ENCODE measurements at places on chromosomes 11 and 22.

- no peak for DNase-seq
Measured at GRCh38 chr11:10322830-10323792, 18.2 kb downstream of the ADM start.

DNA sequence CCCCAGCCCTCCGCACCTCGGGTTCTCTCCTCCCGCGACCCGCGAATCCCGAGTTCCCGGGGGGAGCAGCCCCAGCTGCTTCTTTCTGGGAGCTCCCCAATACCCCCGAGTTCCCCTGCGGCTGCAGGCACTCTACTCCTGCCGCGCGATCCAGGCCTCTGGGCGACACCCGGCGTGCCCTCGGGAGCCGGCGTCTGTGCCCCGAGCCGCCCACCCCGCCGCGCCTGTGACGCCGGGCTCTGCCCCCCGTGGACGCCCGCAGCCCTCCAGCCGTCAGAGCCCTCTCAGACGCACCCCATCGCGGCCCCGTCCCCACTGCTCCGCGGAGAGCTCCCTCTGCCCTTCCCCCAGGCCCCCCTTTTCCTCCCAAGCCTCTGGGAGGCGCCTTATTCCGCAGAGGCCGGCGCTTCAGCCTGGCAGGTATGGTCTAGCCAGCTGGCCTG lies 422 bp downstream of the GLB1L2 start:
- no peak for DNase-seq

DNA sequence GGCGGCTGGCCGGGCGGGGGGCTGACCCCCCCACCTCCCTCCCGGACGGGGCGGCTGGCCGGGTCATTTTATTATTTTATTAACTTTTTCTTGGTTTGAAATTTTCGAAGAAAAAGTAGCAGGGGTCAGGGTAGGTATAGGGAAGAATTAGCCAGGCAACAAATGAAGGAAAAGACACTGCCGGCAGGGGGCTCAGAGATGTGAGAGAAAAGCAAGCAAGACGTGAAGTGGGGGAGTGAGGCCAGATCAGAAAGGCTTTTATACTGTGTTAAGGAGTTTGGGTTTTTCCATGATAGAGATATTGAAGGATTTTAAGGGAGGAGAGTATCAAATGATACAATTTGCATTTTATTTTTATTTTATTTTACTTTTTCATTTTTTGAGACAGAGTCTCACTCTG lies 19.0 kb downstream of the RNF214 start:
- DNase-seq, result no peak

DNA sequence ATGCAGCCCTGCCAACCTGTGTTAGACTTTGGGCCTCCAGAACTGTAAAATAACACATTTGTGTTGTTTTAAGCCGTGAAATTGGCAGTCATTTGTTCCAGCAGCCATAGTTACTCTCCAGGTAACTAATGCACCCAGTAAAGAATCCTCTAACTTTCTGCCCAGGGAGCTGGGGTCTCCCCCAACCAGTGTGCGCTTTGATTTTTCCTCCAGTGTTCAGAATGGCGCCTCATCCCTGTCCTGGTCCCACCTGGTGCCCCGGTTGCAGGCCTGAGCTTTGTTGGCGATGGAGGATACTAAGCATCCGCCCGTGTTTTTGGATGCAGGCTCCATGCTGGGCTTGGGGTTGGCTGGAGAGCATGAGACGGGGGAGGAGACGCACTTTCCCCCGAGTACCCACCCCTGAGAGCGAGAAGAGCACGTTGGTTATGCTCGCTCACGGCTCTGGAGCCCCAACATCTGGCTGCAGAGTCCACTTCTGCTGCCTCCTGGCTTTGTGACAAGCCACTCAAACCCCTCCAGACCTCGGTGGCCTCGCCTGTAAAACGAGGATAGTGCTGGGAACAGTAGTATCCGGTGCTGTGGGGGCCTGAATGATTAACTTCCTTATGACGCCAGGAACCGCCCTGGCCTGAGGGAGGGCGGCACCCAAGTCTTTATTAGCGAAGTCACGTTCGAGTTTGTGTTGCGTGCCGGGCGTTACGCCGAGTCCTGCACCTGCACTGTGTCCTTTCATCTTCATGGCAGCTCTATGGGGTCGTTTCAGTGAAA lies 25.8 kb downstream of the MRGPRD start:
- DNase-seq, result no peak

- no peak for DNase-seq
Measured at GRCh38 chr11:133215596-133216230, 316.6 kb downstream of the OPCML start.

DNA sequence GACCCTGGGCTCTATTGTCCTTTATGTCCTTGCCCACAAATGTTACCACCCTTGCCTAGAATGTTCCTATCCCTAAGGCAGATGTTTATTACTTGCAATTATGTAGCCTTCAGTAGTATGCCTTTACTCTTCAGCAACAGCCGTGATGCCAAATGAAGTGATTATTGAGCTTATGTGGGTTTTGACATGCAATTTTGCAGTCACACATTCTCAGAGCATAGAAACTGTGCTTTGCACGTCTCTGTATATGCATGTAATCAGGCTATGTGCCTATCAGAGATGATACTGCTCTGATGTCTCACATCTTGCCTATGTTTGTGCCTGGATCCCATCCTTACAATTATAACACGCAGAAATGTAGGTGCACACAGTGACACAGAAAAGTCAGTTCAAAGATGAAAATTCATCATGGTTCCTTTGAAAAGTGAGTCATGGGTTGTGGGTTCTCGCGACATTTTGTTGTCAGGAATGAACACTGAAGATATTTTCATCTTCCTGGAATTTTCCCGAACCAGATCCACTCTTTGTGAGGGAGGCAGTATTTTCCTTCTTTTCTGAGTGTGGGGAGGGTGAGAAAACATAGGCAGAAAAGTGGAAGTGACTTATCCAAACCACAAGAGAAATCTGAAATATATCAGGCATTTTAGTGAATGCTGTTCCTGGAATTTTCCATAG lies 81.1 kb downstream of the BMAL1 start:
- no peak for DNase-seq

Measured in naive thymus-derived CD4-positive, alpha-beta T cell (primary cell).